ENCODE measurements at places on chromosomes 16 and 17.

DNA sequence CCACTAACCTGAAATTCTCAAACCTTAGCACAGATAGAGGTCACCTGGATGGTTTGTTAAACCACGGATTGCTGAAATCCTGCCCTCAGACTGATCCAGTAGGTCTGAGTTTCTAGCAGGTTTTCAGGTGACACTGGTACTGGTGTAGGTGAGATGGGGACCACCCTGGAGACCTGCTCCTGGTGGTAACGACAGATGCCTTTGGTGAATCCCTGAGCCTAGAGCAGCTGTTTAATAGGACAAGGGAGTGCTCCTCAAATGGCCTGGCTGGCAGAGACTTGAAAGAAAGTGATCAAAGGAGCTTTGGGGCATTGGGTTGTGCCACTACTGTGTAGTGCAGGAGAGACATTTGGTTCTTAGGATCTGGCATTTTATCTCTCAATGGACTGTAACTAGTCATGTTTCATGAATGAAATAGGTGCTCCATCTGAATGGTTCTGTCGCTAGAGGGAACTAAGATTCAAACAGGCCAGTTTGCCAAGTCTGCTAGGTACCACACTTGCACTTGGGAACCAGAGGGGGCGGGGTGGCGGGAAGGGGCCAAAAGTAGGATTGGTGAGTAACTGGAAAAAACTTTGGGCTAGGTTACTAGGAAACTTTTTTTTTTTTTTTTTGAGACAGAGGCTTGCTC lies 2.9 kb upstream of the IFI35 start:
- no peak for DNase-seq

DNA sequence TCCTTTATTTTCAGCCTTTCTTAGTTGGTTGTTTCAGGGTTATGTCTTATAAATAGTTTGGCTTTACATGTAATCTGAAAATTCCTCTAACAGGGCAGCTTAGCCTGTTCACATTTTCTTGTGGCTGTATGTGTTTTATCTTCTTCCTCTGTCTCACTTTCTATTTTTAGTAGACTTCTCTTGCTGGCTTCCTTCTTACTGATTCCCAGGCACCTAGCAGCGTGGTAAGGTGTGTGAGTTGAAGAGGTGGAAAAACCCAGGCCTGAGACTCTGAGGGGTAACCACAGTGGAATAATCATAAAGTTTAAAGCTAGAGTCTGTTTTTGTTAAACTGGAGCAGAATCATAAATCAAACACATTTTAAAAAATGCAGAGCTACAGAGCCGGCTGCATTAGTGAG lies 190.9 kb downstream of the LGALS9B start:
- no peak for DNase-seq

DNA sequence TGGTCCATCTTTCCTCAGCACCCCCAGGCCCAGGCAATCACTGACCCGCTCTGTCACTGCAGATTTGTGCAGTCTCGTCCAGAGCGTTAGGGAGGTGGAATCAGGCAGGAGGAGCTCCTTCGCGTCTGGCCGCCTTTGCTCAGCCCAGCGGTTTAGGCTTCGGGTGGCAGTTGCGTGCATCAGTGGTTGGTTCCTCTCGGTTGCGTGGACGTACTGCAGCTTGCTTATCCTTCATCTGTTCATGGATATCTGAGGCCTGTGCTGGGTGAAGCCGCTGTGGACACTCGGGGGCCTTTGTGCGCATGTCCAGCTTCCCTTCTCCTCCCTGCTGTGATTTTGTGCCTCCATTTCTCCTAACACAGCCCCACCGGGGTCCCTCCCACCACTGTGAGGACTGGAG lies 4.7 kb upstream of the P2RX1 start:
- DNase-seq, result no peak

DNA sequence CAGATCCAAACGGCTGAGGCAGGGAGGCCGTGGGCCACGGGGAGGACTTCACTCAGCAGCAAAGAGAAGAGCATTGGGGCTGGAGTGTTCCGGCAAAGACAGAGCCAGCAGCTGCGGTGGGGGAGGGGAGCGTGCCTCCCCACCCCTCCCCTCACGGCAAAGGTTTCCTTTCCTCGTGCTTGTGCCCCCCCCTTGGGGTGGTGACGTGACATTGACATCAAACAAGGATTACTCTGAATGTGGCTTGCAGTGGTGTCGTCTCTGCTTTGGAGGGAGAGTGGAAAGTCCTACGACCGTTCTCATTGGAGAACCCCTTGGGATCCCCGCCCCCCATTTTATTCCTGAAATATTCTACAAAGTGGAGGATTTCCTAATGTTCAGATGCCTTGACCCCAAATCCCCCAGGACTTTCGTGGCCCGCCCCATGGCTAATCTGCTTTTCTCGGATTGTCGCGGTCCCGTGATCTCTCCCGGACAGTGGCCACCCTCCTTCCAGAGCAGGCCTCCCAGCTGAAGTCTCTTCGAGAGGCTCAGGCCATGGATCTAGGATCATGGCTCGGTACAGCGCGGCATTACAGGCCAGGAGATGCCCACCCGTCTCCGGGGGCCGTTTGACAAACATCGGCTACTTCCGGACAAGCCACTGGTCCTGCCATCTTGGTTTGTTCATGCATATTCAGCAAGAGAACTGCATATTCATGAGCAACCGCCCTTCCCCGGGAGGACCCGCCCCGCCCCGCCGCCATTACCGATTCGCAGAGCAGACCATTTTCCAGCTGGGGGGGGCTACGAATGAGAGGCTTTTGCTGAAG lies 705 bp upstream of the POLR2A start:
- peak; percentile 96 for DNase-seq

GRCh38 chr16:57106767-57107166 lies 14.4 kb downstream of the CPNE2 start:
- no peak for DNase-seq

GRCh38 chr17:81443269-81443668 lies 48.0 kb downstream of the BAHCC1 start:
- DNase-seq, result no peak

GRCh38 chr16:79210607-79211006 lies 389.9 kb downstream of the MAF start:
- DNase-seq, result no peak

GRCh38 chr17:1302761-1303160 lies 23.3 kb downstream of the TRARG1 start:
- no peak for DNase-seq

DNA sequence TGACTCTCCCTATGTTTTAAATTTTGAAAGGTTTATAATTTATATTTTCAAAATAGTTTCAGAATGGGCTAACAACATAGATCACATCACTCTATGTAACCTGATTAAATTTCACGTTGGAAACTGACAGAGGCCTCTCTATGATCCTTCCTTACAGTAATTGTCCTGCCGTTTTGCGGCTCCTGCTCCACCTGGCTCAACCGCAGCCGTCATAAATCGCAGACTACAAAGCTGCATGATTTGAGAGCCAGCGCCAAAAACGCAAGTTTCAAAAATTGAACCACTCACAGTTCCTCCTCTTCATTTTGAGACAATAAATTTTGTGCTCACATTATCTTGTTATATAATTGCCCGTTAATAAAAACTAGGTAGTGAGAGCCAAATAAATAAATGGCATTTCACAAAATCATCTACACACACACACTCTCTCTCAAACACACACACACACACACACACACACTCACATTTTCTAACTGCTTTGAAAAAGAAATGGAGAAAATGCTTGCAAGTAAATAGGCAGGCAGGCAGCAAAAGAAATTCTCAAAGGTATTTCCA lies 263.1 kb upstream of the PSMD7 start:
- no peak for DNase-seq

DNA sequence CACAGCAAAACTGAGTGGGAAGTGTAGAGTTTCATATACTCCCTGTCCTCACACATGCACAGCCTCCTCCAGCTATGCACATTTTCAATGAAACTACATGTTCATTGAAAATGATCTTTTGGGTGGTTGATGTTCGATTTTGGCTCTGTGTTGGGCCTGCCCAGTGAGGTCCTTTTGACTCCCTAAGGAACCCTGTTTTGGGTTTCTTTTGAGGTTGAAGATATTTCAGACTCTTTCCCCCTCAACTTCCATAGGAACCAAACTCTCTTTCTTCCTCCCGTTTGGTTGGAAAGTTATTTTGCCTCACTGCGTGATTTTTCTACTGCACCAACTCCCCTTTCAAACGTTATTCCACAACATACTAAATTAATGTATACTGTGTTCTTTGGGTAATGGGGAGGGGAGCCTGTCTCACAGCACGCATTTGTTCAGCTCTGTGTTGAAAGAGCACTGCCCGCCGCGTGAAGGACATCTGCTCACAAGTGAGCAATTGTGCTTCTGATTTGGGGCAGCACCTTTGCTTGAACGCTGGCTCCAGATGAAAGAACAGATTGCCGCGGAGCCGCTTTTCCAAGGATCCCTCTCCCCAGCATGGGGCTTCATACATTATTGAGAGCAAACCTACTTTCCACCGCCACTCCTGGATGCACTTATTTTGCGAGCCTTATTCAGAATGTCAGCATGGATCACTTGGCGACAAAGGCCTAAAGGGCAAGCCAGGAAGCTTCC lies 385.9 kb downstream of the WWOX start:
- DNase-seq, result no peak

DNA sequence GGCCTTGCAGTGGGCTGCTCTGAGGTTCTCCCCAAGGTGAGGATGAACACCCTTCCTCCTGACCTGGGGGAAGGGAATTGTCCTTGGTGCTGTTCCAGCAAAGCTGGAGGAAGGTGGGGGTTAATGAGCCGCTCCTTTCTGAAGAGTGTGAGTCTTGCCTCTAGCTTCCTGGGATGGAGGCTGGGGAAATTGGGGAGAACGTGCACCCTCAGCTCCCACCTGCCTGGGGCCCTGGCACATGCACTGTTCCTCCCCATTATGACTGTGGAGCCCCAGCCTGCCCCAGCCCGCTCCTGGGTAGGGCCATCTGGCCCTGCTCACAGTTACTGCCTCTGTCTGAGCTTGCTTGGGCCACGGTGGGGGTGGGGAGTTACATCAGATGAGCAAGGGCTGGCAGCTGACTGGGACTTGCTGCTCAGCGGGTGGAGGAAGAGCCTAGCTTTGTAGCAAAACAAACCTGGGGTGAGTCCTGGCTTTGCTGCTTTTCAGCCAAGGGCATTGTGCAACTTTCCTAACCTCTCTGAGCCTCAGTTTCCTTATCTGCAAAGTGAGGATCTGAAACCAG lies 11.1 kb downstream of the TNS4 start:
- DNase-seq, result peak; percentile 78

- no peak for DNase-seq
Observed at GRCh38 chr16:86396422-86396821, 113.9 kb upstream of the FOXF1 start.

- no peak for DNase-seq
Observed at GRCh38 chr16:50213939-50214519, 52.3 kb upstream of the ADCY7 start.

DNA sequence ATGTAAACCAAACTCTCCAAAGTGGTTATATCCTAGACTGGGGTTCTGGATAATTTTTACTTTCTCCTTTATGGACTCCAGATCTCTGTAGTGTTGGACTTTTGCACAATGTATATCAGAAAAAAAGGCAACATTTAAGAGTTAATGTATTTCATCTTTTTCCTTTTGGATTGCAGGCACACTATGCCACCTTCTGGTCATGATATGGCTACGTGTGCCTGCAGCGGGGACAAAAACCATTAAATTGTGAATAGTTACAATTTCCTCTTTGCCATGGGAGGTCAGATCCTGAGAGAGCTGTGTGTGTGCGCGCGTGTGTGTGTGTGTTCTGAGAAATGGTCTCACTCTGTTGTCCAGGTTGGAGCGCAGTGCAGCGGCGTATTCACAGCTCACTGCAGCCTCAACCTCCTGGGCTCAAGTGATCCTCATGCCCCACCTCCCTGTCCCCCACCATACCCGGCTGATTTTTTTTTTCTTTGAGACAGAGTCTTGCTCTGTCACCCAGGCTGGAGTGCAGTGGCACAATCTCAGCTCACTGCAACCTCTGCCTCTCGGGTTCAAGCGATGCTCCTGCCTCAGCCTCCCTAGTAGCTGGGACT lies 4.3 kb upstream of the SGF29 start:
- no peak for DNase-seq

GRCh38 chr17:68344701-68345136 lies 53.4 kb downstream of the ARSG start:
- DNase-seq, result no peak

GRCh38 chr17:32102172-32102571 lies 40.1 kb upstream of the RHOT1 start:
- DNase-seq, result no peak

GRCh38 chr17:30950669-30951399 lies 20.0 kb upstream of the RNF135 start:
- DNase-seq, result peak; percentile 54

GRCh38 chr17:41382394-41382793 lies 288 bp upstream of the KRT34 start:
- no peak for DNase-seq

GRCh38 chr17:17922070-17922614 lies 50.1 kb downstream of the TOM1L2 start:
- DNase-seq, result no peak

- no peak for DNase-seq
Observed at GRCh38 chr17:42608305-42609181, 631 bp downstream of the RETREG3 start.

- DNase-seq, result no peak
Observed at GRCh38 chr16:30369938-30370455, 297 bp downstream of the TBC1D10B start.

GRCh38 chr16:24070851-24071250 lies 185.3 kb upstream of the CACNG3 start:
- DNase-seq, result peak; percentile 41

DNA sequence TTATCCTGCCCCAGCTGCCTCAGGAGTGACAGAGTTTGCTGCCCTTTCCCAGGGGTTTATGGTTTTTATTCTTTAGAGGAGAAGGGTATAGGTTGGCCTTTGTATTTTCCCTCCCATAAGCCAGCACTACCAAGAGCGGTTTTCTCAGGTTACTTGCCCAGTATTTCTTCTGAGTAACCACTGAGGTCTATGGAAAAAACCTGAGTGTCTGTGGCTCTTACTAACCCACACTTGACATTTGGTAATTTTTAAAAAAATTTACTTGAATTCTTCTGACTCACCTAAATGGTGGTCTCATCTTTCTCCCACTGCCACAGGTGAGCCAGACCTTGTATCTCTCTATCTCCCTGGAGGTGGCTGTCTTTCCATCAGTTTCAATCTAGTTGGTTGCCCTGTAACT lies 6.0 kb downstream of the SLC7A6 start:
- DNase-seq, result no peak

DNA sequence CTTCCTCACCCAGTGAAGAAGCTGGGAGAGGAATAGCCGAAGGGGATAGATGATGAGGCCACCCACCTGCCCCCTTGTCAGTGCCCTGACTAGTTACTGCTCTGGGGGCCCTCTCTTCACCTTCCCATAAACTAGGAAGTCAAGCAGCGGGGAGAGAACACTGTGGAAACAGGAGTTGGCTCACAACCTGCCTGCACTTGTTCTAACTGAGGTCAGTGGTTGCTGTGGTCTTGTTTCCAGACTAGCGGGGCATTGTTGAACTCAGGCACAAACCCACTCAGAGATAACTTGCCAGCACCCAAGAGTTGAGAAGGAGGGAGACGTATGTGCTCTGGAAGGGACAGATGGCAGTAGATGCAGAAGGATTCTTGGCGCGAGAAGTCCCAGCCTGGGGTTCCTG lies 48.6 kb upstream of the DDX52 start:
- DNase-seq, result no peak

Data from head of caudate nucleus (tissue), 42 donors.